Fibroblast of lung (primary cell): ENCODE measurements at places on chromosomes 2 and 18. TPM values are rescaled to one million over a fixed set of nuclear protein-coding genes. Genes with fewer than 3 reads are reported as not detected.

DNA sequence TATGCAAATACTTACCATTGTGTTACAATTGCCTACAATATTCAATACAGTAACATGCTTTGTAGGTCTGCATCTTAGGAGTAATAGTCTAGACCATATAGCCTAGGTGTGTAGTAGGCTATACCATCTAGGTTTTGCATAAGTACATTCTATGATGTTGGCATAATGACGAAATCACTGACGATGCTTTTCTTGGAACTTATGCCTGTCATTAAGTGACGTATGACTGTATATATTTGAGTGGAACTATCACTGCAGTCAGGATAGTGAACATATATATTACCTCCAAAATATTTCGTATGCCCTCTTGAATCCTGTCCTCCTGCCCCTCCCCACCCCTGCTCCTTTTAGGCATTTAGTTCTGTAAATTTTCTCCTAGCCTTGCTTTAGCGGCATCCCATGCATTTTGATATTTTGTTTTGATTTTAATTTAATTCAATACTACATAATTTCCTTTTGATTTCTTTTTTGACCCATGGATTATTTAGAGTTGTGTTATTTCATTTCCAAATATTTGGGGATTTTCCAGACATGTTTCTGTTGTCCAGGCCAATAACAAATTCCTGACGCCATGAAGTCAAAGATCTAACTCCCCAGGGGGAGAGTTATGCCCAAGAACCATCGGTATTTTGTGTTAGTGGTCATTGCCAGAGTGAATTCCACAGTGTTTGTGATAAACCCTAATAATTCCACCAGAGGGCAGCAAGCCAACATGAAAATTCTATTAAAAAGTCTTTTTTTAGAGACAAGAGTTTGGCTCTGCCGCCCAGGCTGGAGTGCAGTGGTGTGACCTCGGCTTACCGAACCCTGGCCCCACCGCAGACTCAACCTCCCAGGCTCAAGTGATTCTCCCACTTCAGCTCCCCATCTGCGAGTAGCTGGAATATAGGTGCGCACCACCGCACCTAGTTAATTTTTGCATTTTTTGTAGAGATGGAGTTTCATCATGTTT lies 24.2 kb upstream of the CASP8 start:
- peak; percentile 88 for DNase-seq

DNA sequence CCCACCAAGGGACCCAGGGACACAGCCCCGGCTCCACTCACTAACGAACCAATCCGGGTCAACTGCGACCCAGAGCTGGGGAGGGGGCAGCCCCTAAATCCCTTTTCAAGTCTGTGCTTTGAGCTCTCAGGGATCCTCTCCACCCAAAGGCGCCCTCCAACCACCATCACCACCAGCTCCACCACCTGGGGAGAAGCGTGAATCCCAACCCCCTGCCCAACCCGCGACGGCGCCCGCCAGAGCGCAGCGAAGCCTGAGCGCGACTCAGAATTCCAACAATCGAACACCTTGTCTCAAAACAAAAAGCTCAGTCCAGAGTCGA lies 497 bp downstream of the DSC3 start:
- no peak for DNase-seq

GRCh38 chr2:36362291-36362690 lies 6.7 kb downstream of the CRIM1 start:
- peak; percentile 92 for DNase-seq

GRCh38 chr2:38685116-38685735 lies 19.3 kb downstream of the GALM start:
- peak; percentile 16 for DNase-seq

SGO2 gene
- total RNA-seq: 2.8 and 5.4 TPM in 2 replicates

TUBA4B gene
- total RNA-seq: not detected in 2 replicates
